ENCODE measurements at places on chromosomes 2 and 18.

- DNase-seq, result no peak
Observed at GRCh38 chr2:233354500-233354924, 218 bp downstream of the DGKD start.

DNA sequence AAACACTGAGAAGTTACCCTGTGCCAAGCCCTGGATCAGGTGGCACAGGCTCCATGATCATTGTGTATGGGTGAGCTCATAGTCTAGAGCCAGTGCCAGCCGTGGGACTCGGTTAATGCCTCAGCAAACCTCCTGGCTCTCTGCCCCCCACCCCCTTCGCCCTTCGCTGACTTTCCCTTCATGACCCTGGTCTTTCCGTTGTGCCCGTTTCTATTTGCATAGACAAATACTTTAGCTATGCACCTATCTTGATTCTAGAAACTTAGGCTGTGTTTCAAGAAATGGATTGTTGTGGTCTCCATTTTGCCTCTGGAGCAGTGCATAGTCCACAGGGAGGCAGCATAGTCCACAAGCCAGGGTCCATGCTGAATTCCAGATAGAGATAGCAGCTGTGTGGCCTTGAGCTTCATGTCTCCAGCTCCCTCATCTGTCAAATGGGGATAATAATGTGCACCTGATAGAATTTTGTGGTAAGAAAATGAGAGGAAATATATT is 44.8 kb upstream of the KDM3A start:
- DNase-seq, result no peak

DNA sequence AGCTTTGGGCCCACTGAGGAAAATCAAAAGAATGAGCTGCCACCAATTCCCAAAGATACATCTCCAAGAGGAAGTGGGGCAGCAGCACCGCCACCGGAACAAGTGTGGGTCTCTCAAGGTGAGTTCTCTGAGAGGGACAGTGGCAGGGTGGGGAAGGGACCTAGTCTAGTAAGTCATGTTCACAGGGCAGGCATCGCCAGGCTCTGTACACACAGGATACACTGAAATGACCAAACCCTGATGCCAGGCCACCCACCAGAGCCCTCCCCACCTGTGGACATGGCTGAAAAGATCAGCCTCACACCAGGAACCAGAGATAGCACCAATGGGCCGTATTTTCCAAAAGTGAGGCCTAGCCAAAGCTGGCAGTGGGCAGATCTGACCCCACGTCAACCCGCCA is 108.2 kb upstream of the SMAD2 start:
- no peak for DNase-seq

- no peak for DNase-seq
Observed at GRCh38 chr18:13407484-13407883, 188.9 kb downstream of the LDLRAD4 start.

- no peak for DNase-seq
Observed at GRCh38 chr2:230327418-230328154, 593 bp downstream of the SP140L start.

GRCh38 chr2:95383635-95384027 is 18.9 kb upstream of the FAHD2A start:
- DNase-seq, result no peak

DNA sequence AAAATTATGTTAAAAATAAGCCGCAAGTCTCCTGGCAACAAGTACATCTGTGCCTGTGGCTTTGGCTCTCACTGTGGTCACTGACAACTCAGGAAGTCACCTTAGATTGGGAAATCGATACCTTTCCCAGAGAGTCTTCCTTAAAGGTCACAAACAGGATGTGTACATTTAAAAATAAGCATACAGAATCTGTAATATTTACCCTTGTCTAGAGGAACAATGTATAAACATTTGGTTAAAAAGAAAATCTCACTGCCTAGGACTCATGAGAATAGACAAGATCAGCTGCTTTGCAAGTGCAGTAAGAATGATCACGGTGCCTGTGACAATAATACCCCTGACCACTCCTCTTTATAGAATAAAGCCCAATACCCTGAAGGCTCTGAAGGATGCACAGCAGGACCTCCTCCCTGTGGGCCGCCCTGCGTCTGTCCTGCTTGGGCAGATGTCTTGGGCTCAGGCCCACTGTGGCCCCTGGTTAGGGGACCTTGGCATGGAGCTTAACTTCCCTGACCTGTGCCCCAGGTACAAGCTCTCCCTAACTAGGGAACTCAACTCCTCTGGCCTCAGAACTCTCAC is 98.0 kb upstream of the MGAT4A start:
- no peak for DNase-seq

GRCh38 chr2:166375736-166376487 is at the start of gene SCN9A:
SCN9A (minus strand) TSS chr2:166375944; CDS start chr2:166311756, 64,188 bp downstream.
- DNase-seq, result no peak

DNA sequence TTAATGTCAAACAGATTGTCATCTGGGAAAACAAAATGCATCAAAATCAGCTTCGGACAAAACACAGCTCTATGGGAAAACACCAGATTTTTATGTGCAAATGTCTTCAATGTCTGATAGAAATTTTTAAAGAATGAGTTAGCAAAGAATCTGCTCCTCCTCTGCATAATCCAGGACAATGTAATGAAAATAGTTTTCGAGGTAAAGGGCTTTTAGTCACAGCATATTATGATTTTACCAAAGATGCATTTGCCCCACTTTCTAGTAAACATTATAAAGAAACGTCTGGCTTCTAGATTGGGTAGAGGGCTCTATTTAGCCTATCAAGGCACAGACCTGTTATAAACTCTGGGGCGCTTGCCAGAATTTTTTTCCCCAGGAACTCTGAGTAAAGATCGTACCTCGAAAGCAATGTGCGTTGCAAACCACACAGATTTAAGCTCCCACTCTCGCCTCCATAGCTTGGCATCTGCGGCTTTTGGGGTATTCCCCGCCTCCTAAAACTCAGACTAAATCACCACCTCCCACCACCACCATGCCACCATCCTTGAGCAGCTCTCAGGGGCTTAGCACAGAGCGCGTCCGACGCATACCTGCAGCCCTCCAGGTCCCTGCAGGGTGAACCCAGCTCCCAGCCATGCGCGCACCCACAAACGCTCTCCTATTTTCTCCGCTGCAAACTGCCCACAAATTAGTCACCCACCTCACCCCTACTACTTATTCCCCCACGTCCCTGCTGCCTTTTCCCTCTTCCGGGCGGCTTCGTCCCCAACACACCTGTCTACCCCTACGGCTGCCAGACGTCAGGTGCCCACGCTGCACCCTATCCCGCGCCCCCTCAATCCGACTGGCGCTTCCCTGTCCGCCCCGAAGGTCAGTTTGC is 829 bp downstream of the ACVR1C start:
- no peak for DNase-seq

GRCh38 chr2:128301501-128301966 is 17.1 kb downstream of the HS6ST1 start:
- no peak for DNase-seq

DNA sequence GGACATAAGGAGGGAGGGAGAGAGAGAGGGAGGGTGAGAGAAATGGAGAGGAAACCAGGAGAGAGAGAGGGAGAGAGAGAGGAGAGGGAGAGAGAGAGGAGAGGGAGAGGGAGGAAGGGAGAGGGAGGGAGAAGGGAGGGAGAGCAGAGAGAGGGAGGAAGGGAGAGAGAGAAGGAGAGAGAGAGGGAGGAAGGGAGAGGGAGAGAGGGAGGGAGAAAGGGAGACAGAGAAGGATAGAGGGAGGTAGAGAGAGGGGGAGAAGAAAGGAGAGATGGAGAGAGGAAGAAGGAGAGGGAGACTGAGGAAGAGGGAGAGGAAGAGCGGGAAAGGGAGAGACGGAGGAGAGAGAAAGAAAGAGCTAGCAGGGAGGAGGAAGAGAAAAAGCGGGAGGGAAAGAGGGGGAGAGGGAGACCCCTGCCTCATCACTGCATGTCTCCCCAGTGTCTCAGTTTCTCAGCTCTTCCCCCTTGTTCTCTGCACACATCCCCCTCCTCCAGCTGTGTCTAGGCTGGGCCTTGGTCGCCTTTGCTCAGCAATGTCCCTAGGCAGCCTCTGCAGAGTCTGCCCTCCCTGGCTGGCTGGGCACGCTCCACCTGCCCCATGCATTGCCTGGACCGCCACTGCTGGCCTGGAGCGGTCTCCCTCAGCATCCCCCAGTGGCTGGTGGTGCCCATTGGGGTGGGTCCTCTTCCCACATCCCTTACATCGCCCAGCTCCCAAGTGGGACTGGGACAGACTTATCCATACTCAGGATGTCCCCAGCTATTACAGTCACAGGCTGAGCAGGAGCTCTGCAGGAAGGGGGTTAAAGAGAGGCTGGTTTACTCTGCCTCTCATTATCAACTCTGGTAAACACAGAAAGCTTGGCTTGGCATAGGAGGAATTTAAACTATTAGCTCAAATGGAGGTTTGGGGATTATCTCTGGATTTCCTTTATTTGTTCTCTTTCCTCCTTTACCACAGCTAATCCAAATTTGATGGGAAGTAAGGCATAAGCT is 85.7 kb upstream of the APCDD1 start:
- no peak for DNase-seq

GRCh38 chr2:16012626-16013358 is 72.4 kb downstream of the MYCN start:
- DNase-seq, result no peak

- no peak for DNase-seq
Observed at GRCh38 chr2:10080536-10081304, 509 bp upstream of the CYS1 start.

GRCh38 chr18:50193796-50194630 is 934 bp downstream of the MYO5B start:
- DNase-seq, result no peak

- DNase-seq, result no peak
Observed at GRCh38 chr2:12929758-12930157, 213.0 kb downstream of the TRIB2 start.

- DNase-seq, result no peak
Observed at GRCh38 chr2:242024751-242025355, 155.3 kb downstream of the RTP5 start.

DNA sequence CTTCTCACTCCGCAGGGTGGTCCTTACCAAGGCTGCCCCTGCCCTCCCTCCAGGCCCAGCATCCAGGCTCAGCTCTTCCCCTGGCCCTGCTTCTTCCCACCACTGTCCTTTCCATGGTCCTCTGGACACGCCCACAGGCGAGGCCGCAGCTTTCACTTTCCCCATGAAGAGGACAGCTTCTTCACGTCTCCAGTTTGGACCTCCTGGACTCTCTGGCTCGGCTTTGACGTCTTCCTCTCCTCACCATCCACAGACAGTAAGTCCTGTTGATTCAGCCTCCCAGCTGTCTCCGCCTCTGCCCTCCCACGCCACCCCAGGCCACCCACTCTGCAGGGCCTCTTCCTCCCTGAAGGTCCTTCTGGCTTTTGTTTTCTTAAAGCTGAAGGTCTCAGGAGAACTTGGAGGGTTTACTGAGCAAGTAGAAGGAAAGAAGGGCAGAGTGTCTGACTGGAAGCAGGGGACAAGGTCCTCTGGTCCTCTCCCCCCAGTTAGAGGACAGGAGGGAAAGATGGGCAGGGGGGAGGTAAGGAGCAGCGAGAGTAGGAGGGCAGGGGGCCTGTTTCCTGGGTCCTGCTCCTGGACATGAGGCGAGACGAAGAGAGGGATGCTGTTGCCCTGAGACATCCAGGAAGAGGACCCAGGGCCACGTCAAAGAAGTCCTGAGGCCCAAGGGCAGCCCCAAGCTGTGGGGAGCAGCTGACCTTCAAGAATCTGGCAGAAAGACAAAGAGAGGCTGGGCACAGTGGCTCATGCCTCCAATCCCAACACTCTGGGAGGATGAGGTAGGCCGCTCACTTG is 24.7 kb upstream of the NMUR1 start:
- no peak for DNase-seq
